Stimulated activated CD4-positive, alpha-beta T cell treated with anti-CD3 and anti-CD28 coated beads, Interleukin-15, amount 100 ng/mL, for 1 hour (primary cell): ENCODE measurements at places on chromosomes 12 and 14.

GRCh38 chr14:38225946-38226345, 18.2 kb downstream of the SSTR1 start:
- no peak for DNase-seq

DNA sequence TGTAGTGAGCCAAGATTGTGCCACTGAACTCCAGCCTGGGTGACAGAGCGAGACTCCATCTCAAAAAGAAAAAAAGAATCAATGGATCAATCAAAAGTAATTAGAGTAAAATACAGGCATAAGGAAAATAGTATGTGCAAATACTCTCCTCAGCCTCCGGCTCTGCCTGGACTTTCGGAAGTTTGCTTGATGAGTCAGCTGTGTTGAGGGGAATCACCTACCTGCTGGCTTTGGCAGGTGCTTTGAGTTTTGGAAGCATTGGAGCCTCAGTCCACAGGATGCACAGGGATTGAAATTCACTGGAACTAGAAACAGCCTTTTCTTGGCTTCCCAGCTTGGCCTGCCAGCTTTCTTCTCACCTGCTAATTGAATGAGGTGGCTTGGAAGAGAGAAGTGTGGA, 268.2 kb downstream of the PCNX1 start:
- no peak for DNase-seq

GRCh38 chr12:90829044-90829443, 125.9 kb downstream of the CCER1 start:
- DNase-seq: no peak

DNA sequence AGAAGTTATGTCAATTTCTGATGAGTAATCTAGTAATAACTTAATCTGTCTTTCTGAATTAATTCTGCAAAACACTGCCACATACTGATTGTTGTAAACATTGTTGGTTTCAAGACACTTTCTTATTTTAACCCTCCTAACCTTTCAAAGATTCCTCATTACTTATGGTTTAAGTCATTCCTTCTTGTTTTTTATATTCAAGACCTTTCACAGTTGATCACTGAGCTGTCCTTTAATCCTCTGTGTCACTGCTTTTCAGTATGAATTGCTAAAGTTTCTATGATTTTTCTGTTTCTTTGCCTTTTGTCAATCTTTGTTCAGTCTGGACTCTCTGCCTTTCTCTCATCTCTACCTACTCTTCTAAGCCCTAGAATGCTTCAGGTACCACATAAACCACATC, 164.7 kb downstream of the RAD51B start:
- no peak for DNase-seq

DNA sequence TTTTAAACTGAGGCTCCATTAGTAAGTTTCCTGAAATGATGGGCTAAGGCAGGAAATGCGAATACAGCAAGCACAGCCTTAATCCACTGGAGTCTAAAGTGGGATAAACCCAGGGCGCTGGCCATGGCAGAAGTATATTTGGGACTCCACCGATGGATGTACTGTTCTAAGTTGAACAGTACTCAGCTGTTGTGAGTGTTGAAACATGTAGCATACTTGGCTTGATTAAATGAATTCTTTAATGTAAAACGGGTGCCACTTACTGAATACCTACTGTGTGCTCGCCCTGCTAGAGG, 996 bp downstream of the SSPN start:
- no peak for DNase-seq

- no peak for DNase-seq
These were observed 46.4 kb upstream of the CNOT2 start for GRCh38 chr12:70196811-70197281.

DNA sequence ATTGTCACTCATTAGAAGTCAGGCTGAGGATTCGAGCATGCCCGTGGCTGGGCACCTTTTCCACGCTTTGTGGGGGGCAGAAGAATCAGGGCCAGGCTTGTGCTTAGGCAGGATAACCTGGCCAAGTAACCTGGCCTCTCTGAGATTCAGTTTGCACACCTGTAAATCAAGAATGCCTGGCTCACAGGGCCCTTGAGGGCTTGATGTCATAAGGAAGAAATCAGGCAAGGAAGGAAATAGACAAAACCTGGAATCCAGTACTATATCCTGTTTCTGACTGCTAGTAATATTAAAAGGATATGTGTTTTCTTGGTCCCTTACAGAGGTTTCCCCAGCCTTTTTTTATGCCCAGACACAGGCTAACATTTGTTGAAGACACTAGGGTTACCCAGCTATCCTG, 91.9 kb downstream of the SAMD4A start:
- no peak for DNase-seq

- no peak for DNase-seq
These were observed 138.5 kb downstream of the MGAT4C start for GRCh38 chr12:86117711-86118110.

DNA sequence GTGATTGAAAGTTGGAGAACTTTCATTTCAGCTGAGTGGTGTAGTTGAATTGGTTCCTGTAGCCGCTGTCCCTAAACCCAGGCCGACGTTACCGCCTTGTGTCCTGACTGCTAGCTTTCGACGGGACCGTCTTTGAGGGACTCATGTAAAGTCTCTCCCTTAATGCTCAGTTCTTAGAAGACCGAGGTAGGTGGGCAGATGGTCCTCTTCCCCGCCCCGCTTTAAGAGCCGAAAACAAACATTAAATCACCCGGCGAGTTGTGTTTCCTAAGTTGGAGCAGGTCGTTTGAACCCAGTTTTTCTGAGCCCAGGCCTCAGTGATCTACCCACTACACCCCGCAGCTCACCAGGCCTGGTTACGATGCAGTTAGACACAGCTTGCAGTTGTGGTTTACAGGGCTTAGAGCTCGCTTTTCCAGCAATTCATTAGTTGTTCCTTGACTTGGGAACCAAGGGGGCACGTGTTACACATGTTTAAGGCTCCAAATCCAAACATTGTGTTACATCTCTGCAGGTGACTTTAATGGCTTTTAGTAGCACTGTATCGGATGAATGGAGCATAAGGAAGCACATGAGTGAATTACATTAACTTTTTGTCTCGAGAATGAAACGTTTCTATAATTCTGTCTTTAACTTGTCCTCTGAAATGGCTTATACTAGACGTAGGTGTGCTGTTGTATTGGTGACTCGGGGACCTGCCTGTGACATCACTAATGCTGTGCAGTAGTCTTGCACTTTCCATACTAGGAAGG, 790 bp downstream of the NEDD1 start:
- DNase-seq: no peak

DNA sequence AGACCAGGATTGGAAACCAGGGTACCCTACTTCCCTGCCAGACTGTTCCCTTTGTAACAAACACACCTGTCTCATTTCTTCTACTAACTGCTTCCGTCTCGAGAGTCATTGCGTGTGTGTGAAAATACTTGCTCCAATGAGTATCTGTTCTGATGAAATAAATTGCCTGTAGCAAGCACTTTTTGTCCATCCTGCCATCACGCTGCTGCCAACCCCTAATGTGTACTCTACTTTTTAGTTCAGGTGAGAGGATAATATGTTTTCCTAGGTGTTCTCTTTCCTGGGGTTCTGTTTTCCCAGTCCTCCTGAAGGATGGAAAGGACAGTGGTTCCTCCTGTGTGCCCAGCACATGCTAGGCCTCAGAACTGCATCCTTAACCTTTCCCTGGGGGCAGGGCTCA, 1.0 kb downstream of the TUNAR start:
- no peak for DNase-seq

- no peak for DNase-seq
These were observed 15.8 kb upstream of the KRT7 start for GRCh38 chr12:52217223-52217622.

GRCh38 chr12:64890873-64891468, 66.5 kb downstream of the TBC1D30 start:
- DNase-seq: no peak

- no peak for DNase-seq
These were observed 219.1 kb downstream of the SLC41A2 start for GRCh38 chr12:104738776-104739642.

- no peak for DNase-seq
These were observed 405.2 kb upstream of the TBX3 start for GRCh38 chr12:115088995-115089841.

DNA sequence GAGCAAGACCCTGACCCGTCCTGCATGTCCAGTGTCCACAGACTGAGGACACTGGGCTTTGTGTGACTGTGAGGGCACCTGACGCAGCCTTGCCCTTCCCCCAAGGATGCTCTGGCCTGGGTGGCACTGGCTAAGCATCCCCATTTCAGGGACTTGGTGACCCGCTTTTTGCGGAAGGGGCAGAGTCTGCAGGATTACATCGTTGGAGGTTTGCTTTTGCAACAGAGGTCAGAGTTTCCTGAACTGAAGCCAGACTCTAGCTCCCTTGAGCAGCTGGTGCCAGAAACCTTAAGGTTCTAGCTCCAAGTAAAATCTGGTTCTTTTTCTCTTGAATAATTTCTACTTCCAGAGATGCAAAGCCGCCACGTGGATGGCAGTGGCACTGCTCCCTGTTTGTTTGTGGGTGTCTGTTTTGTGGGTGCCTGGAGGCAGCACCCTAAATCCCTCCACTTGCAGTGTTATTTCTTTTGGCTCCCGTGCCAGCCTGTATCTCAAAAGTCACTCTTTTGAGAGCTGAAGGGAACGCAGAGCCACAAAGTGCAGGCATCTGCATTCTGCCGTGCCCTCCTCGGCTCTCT, 184.7 kb downstream of the TSPAN9 start:
- DNase-seq: no peak

DNA sequence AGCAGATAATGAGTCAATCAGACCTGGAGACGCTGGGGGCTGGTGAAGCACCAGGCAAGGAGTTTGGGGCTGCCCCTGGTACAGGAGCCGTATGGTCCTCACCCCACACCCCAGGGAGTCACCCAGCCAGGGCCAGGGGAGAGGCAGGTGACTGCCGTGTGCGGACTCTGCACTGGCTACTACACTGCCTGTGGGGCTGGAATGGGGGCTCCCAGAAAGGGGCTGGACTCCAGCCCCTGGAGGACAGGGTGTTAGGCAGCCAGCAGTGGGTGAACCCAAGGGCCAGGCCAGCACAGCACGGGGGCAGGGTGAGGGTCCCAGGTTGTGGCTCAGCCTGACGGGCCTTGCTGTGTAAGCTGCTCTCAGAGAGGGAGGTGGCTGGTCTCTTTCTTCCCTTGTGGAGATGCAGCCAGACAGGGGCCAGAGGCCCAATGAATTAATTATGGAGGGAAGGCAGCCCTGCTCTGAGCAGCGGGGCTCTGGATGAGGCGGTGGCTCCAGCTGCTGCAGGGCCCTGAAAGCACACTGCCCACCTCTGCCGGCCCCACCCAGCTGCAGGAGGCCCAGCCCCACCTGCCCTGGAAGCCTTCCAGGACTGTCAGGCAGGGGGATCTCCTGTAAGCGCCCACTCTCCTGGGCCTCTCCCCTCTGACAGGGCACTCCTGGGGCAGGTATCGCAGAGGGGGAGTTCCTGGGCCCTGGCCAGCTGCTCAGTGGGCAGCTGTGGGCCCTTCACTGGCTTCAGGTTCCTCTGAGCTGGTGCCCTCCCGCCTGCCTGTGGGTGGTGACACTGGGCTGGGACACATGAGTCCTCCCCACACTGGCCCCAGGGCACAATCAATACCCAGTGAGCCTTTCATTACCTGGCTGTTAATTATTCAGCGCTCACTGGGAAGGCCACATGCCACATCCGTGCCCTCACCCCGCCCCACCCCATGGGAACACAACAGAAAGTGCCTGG, 142.5 kb upstream of the C14orf180 start:
- no peak for DNase-seq
